ENCODE measurements at places on chromosomes 3 and 15. TPM values are rescaled to one million over a fixed set of nuclear protein-coding genes. Genes with fewer than 3 reads are reported as not detected.

The SLC7A14 gene
- total RNA-seq, result 6.6 TPM

The FBXO40 gene
- not detected for total RNA-seq

The ANKUB1 gene
- not detected for total RNA-seq

DNA sequence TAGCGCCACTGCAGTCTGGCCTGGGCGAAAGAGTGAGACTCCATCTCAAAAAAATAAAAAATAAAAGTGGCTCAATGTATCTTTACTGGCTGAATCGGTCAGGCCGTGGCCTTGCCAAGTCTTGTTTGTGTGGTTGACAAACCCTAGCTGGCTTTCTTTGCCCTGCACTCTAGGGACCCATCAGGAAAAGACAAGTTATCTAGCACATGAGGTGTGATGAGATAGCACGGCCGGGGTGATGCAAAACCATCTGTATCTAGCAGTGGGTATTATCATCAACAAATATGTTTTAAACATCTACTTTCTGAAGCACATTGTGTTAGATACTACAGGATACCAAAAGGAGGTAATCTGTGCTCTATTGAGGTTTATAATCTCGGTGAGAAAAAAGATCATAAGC, 3.9 kb upstream of the DPP8 start:
- peaks cover 12% of the 10 kb centered on the region for H3K4me1 ChIP-seq
- no peaks in the 10 kb centered on the region for H3K36me3 ChIP-seq
- DNase-seq, result no peak
- no peak overlapping the region for H3K27ac ChIP-seq
- H3K4me3 ChIP-seq, result no peak overlapping the region

GRCh38 chr3:19947549-19948225, 790 bp downstream of the RAB5A start:
- H3K27ac ChIP-seq, result peak overlapping the region; percentile 100
- H3K4me1 ChIP-seq, result peaks cover 30% of the 10 kb centered on the region
- no peaks in the 10 kb centered on the region for H3K27me3 ChIP-seq
- H3K36me3 ChIP-seq, result peaks cover 11% of the 10 kb centered on the region
- no peak for DNase-seq

Data from mesothelial cell of epicardium (in vitro differentiated cells).